ENCODE measurements at places on chromosomes 16 and 17. TPM values are rescaled to one million over a fixed set of nuclear protein-coding genes. Genes with fewer than 3 reads are reported as not detected.

ZC3H18 gene
- total RNA-seq, result 25.0 TPM

RAPGEFL1 gene
- total RNA-seq, result 3.8 TPM

ENDOV gene
- 11.5 TPM for total RNA-seq

CHRNE gene
- total RNA-seq, result 0.43 TPM

OTOP3 gene
- not detected for total RNA-seq

SBK1 gene
- 0.07 TPM for total RNA-seq

TMEM98 gene
- 47.2 TPM for total RNA-seq

LGALS9 gene
- 5.6 TPM for total RNA-seq

LAT gene
- total RNA-seq, result 0.79 TPM

CARD14 gene
- not detected for total RNA-seq

GNG13 gene
- not detected for total RNA-seq
